Gastroesophageal sphincter (tissue), 4 donors: ENCODE measurements at places on chromosomes 2 and 18. TPM values are rescaled to one million over a fixed set of nuclear protein-coding genes. Genes with fewer than 3 reads are reported as not detected.

The DSG4 gene
- not detected for total RNA-seq

The MARCHF4 gene
- not detected for total RNA-seq

- ATAC-seq: no peak
These were observed 153.4 kb downstream of the TNS1 start for GRCh38 chr2:217849154-217849975.

The CTIF gene
- 31.4 TPM for total RNA-seq

DNA sequence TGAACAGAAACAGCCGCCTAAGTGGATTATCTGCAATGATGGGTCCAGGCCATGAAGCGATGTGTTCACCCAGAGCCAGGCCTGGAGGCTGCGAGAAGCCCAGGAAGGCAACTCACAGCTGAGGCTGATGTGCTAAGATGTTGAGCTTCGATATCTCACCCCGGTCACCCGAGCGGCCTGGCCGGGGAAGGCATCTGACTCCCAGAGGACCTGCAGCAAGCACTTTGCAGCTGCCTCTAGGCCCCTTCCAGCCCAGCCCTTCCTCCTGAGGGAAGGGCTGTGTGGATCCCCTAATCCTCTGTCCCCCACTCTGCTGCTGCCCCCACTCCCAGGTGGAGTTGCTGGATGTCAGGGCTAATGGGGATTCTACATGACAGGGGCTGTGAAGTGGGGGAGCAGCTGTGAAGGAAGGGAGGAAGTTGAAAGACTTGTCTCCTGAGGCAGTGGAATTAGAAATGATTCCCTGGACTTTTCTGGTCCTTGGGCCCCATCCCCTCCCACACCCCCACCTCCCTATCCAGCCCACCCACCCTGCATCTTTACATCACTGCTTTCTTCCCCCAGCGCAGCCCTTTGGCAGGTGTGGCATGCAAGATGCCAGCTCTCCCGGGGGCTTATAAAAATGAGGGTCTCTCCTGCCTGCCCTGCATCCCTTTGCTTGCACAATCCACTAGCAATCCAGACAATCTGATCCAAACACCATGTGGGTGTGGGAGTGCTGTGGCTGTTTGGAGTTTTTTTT lies 4.3 kb downstream of the ATP6V1B1 start:
- no peak for ATAC-seq

The ARHGAP15 gene
- total RNA-seq: 8.0 TPM

DNA sequence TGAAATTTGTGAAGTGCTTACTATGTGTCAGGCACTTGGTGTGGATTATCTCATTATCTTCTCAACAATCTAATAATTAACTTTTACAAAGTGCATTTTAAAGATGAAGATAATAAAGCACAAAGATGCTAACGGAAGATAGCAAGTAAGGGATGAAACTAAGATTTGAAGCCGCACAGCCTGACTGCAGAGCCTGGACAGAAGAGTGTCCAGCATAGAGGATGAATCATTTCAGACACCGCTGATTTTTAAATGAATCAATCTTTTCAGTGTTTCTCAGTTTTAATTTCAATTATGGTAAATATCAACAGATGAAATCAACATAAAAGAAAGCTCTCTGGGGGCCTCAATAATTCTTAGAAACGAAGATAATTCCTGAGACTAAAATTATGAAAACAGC lies 24.5 kb upstream of the STAM2 start:
- no peak for ATAC-seq

The ANKRD23 gene
- total RNA-seq: 4.0 TPM

DNA sequence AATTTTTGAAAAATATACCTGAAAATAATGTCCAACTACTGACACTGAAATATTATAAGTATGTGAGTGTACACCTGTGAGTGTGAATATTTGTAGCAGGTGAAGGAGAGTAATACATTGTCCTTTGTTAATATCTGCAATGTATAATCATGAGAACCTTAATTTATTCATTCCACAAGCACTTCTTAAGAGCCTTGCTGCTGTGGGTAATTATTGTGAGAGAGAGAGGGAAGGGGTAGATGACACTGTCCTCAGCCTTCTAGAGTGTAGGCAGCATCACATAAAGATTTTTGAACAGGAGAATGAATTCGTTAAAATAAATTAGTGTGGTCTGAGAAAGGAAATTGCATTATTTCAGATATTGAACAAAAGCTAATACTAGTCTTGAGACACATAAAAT lies 157.2 kb downstream of the MAP2 start:
- no peak for ATAC-seq
